Camera-type eye (tissue), 1 donor: ENCODE measurements at places on chromosomes 2 and 18. TPM values are rescaled to one million over a fixed set of nuclear protein-coding genes. Genes with fewer than 3 reads are reported as not detected.

FBXO48 gene
- 1.7 TPM for total RNA-seq

GCKR gene
- not detected for total RNA-seq

HAT1 gene
- 63.2 TPM for total RNA-seq

AQP12A gene
- not detected for total RNA-seq

IL1RL1 gene
- total RNA-seq: 4.3 TPM

GRB14 gene
- total RNA-seq: 7.8 TPM

EVX2 gene
- not detected for total RNA-seq

CD226 gene
- 5.2 TPM for total RNA-seq

SP5 gene
- 0.77 TPM for total RNA-seq

BCL11A gene
- total RNA-seq: 29.0 TPM

LYG2 gene
- total RNA-seq: not detected

CPO gene
- total RNA-seq: not detected

ADCYAP1 gene
- 2.3 TPM for total RNA-seq

CPLX4 gene
- total RNA-seq: 46.1 TPM

MZT2B gene
- total RNA-seq: 44.9 TPM

ABHD1 gene
- total RNA-seq: 0.49 TPM

PPP1R7 gene
- 30.5 TPM for total RNA-seq

DPP10 gene
- total RNA-seq: 22.3 TPM

DES gene
- total RNA-seq: 249 TPM

COA5 gene
- 82.3 TPM for total RNA-seq

KHK gene
- total RNA-seq: 2.5 TPM

GATA6 gene
- total RNA-seq: 0.88 TPM

RHBDD1 gene
- 40.2 TPM for total RNA-seq

HOXD3 gene
- 3.0 TPM for total RNA-seq

FOXD4L1 gene
- total RNA-seq: not detected

PDE11A gene
- total RNA-seq: 4.4 TPM

CCDC148 gene
- total RNA-seq: 13.1 TPM

ABCG5 gene
- 0.27 TPM for total RNA-seq

GLI2 gene
- total RNA-seq: 7.8 TPM

XDH gene
- total RNA-seq: 0.93 TPM
